ENCODE measurements at places on chromosomes 6 and 20.

DNA sequence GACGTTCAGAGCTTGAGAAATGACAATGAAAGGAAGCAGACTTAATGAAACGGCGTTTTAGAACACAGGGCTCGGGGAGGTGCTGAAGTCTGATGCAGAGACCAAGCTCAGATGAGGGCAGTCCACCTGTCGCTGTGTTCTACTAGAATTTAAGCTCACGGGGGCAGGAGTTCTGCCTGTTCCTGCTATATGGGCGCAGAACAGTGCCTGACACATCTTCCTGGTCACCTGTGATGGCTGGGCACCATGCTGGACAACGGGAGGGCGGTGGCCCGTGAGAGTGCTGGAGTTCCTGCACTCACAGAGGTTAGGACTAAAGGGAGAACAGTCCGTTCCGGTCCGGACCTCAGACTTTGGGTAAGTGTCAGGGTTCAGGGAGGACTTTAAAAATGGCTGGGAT lies 130.6 kb downstream of the ERMARD start:
- DNase-seq: no peak

GRCh38 chr6:89862698-89863097 lies 31.6 kb upstream of the GJA10 start:
- no peak for DNase-seq

GRCh38 chr6:137172734-137173431 lies 561 bp downstream of the IL22RA2 start:
- DNase-seq: no peak

GRCh38 chr6:170152124-170152926 lies 138.6 kb downstream of the DLL1 start:
- no peak for DNase-seq

GRCh38 chr6:16130932-16131387 lies 2.1 kb downstream of the MYLIP start:
- peak; percentile 56 for DNase-seq

GRCh38 chr20:16258766-16259165 lies 314.5 kb downstream of the KIF16B start:
- no peak for DNase-seq

DNA sequence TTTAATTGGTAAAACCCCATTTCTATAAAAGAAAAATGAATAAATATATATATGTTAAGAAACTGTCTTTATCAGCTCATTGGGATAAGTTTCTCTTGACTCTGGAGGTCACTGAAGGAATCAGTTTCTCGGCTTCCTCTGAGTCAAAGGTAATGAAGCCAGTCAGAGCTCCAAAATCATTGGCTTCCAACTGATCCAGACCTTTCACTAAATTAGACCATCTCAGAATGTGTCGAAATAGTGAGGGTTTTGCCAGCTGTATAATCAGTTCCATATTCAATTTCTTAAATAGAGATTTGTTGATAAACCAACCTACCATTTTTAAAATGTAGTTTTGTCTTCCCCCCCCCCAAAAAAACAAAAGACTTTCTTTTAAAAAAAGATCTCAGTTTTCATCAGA lies 60.5 kb upstream of the SRSF6 start:
- no peak for DNase-seq

Data from skeletal muscle cell (primary cell).